ENCODE measurements at places on chromosomes 2 and 18. TPM values are rescaled to one million over a fixed set of nuclear protein-coding genes. Genes with fewer than 3 reads are reported as not detected.

Gene AGPS
- 56.5 TPM for total RNA-seq

Gene HOXD9
- total RNA-seq, result 22.5 TPM

Gene CTLA4
- not detected for total RNA-seq

Gene C2orf80
- not detected for total RNA-seq

Gene SH2D6
- not detected for total RNA-seq

Gene SLC8A1
- total RNA-seq, result 2.3 TPM

Gene CMPK2
- total RNA-seq, result 2.6 TPM

Gene CPLX4
- not detected for total RNA-seq

Gene SOWAHC
- total RNA-seq, result 6.2 TPM

Gene GAL3ST2
- total RNA-seq, result not detected

Data from vein endothelial cell (primary cell).